Right atrium auricular region (tissue), 2 donors: ENCODE measurements at places on chromosomes 7 and 10. TPM values are rescaled to one million over a fixed set of nuclear protein-coding genes. Genes with fewer than 3 reads are reported as not detected.

- DNase-seq: no peak
Measured at GRCh38 chr10:113616244-113617074, 47.4 kb downstream of the NRAP start.

- DNase-seq: no peak
Measured at GRCh38 chr7:102967798-102968197, 55.0 kb downstream of the LRRC17 start.

DNA sequence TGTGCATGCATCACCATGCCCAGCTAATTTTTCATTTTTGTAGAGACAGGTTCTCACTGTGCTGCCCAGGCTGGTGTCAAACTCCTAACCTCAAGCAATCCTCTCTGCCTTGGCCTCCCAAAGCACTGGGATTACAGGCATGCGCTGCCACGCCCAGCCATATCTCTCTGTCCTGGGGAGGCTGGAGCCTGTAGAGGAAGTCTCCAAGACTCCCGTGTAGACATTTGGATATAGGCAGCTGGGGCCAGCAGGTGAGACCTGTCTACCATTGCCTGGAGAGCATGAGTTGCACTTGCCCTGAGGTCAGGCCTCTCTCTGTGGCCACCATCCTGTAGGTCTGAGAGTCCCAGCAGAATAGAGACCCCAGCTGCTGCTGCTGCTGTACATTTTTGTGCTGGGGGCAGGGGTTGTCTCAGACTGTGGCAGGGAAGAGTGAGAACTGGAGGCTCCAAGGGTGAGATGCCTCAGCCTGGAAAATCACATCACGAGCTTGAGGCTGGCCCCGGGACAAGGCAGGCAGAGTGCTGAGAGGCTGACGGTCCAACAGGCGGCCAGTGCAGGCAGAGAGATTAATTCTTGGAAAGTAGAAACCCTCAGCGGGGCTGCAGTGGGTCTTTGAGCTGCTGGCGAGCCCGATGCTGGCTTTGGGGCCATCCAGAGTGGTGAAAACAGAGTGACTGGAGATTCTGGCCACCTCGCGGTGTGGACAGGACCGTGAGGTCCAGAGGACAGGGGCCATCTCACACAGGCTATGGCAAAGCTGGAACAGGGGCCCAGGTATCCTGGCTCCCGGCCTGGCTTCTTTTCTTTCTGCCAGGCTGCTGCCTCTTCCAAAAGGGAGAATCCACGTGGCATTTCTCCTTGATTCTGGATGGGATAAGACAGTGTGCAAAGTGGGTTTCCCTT is 60.9 kb downstream of the TMEM270 start:
- peak; percentile 65 for DNase-seq

GRCh38 chr7:140475747-140476333 is 3.5 kb downstream of the MKRN1 start:
- DNase-seq: no peak

GRCh38 chr7:126578338-126578737 is 674.4 kb downstream of the GRM8 start:
- no peak for DNase-seq

- DNase-seq: no peak
Measured at GRCh38 chr10:132044803-132045202, 20.9 kb upstream of the JAKMIP3 start.

- no peak for DNase-seq
Measured at GRCh38 chr7:116949941-116950801, 3.1 kb upstream of the ST7 start.

- peak; percentile 65 for DNase-seq
Measured at GRCh38 chr10:4352414-4352961, 473.5 kb upstream of the AKR1E2 start.

GRCh38 chr10:5871596-5871995 is 18.1 kb downstream of the ANKRD16 start:
- DNase-seq: no peak

- DNase-seq: no peak
Measured at GRCh38 chr10:98058295-98058694, 27.9 kb upstream of the CRTAC1 start.

DNA sequence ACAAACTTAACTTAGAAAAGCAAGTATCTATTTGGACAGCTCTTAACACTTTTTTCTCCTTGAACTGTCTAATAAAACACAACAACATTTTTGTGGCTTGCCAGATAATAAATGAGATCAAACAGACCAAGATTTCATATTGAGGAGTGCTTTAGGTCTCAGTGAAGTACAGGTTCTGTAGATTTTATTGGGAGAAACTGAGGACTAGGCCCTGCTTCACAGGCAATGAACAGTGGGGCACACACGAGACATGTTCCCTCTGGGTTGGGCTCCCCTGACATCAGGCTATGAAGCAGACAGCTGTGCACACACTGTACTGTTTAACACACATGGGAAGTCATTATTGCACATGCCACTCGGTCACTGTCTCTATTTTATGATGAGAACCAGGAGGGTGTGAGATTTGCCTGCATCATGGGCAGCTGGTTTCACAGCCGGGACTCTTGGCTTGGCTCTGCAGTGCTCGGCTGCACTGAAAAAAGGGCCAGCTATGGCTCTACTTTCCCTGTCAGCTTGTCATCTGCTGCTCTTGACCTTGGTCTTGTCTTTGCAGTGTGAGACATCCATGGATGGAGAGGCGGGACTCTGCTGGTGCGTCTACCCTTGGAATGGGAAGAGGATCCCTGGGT is 4.2 kb downstream of the IGFBP1 start:
- DNase-seq: no peak

- no peak for DNase-seq
Measured at GRCh38 chr7:128032605-128033235, 1.5 kb upstream of the LRRC4 start.

DNA sequence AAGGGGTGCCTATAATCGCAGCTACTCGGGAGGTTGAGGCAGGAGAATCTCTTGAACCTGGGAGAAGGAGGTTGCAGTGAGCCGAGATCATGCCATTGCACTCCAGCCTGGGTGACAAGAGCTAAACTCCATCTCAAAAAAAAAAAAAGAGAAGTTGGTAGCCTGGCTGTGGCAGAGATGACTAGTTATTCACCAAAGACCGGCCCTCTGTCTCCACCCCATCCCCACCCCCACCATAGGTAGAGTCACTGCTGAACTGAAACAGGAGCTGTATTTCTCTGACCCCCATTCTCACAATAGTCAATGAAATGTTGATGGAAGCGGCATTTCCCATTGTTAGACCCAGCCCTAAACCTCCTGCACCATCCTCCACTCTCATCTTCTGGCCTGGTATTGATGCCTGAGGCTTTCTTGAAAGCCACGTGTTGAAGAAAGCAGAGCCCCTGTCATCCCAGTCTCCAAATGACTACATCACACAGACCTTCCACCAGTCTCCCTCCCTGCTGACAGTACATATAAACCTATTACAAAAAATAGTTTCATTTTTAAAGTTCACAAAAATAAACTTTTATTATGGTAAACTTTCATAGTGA is 9.4 kb upstream of the PIK3CG start:
- no peak for DNase-seq

DNA sequence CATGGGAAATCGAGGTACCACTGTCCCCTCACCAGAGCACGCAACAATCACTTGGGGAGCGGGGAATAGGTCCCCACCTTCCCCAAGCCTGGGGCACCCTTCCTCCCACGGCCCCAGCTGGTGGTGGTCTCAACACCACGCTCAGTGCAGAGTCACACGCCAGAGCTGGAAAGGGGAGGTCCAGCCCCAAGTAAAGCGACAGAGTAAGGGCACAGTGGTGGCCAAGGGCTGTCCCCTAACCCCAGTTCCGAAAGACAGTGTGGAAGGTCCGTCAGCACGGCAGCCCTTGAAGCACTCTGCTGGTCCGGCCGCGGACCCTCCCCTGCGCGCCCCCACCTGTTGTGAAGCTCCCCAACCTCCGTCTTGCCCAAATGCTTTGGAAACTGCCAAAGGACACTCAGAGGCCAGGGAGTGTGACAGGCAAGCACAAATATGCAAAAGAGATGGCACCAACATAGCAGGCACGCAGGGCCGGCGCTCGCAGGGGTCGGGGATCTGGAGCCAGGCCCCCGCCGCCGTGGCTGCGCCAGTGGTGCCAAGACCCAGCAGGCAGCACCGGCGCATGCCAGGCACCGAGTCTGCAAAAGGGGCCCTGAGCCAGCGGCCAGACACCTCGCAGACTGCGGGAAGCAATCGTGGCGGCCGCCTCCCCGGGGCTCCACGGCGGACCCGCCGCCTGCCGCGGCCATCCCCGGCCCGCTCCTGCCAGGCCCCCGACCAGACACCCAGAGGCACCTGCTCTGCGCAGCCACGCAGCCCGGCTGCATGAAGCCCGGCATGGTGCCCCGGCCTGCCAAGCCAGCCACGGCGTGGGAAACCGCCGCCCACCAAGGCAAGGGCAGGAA is 51.6 kb upstream of the SRRM3 start:
- DNase-seq: no peak

DNA sequence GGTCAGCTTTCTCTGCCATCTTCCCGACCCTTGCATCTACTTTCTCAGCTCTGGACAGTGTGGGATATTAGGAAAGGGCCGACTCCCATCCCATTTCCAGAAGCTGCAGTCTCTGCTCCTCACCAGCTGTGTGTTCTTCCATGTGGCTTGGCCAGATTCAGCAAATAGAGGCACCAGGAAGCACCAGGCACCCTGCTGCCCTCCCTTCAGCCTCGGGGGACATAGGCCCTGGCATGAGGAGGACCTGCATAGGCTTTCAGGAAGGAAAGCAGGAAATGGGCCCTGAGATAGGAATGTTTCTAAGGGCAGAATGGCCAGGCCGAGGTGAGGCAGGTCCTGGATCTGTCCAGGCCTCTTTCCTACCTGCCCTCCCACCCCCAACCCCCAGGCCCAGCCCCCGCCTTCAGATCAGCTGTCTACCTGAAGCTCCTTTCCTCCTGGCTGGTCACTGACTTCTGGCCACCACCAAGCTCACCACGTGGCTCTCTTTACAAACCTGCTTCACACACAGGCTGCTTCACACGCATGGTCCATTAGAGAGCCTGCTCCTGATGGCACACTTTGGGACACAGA is 27.5 kb upstream of the PURB start:
- no peak for DNase-seq

GRCh38 chr7:138245216-138245615 is 169.0 kb downstream of the AKR1D1 start:
- DNase-seq: no peak

DNA sequence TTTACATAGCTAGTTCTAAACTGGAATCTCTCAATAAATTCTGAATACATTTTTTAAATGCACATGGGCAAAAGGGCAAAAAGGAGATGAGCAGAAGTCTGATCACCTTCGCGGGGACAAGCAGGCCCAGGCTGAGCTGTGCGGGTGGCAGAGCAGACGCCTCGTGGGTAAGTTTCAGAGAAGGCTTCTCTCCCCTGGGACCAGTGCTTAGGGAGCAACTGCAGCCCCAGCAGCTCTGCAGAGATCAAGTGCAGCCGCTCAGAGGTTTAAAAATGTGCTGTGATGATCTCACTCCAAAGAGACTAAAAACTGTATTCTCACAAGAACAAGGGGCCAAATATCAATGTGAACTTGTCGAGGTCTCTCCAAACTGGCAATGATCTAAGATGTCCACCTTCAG is 264.3 kb upstream of the RNF32 start:
- no peak for DNase-seq

DNA sequence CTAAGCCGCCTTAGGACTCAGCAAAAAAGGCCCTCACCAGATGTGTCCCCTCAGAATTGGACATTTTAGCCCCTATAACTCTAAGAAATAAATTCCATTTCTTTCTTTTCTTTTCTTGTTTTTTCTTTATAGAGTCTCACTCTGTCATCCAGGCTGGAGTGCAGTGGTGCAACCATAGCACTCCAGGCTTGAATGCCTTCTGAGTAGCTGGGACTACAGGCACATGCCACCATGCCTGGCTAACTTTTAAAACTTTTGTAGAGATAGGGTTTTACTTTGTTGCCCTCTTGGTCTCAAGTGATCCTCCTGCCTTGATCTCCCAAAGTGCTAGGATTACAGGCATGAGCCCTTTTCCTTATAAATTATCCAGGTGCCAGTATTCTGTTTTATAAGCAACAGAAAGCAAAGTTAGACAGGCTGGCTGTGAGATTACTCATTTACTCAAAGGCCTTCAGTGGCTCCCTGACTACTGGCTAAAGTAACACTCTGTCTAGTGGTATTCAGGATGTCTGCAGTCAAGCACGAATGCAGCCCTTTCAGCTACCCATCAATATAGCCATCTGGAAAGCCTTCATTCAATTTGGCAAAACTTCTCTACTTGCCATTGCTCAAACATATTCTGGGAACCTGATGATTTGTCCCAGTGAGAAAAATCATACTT is 128.6 kb downstream of the ICA1 start:
- no peak for DNase-seq

DNA sequence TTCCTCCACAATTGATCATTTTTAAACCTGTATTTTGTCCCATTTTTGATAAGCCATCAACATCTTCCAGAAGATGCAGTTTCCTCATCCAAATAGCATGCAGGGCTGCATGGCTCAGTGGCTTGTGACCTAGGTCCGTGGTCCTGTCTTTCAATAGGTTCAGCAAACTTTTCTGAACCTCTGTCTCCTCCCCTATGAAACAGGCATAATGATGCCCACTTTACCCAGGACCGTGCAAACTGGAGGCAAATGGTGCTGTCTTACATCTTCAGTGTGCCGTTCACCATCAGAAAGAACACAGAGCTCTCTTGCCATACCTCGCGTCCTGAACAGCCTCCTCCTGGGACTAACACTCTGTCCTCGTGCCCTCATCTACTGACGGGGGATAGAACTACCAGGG is 22.3 kb upstream of the FIGNL1 start:
- no peak for DNase-seq

GRCh38 chr7:127831318-127832219 is 179.6 kb downstream of the SND1 start:
- DNase-seq: no peak

DNA sequence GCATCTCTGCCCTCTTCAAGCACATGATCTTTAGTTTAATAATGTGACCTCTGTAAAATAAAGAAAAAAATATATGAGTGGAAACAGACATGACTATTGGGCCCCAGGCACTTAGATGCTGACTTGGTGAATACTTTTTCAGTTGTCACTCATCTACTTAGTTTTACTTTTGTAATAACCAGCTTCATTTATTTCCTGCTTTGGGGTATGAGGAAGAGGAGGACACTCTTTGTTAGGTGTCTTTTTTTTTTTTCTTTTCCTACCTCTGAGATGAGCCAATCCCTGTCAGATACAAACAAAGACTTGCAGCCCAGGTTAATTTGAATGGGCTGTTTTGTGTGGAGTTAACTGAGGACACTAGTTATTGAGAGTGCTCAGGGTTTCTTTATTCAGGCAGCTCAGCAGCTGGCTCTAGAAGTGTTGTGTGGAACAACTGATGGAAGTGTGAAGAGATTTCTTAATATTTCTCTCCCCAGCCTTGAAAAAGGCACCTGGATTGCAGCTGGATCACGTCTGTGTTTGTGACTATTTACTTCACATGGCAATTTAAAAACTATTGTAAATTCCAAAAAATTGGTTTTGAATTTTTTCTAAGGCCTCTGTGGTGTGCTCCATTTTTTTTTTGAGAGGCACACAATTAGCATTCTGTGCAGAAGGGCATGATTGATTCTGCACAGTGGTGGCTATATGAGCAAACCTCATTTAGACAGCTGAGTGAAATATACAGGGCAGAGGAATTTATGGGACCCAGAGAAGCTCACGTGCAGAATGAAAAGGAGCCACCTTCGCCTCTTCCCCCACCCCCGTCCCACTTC is 333.8 kb downstream of the LRMDA start:
- DNase-seq: no peak

Gene GDF2
- total RNA-seq: not detected

Gene MTPN
- 91.9 TPM for total RNA-seq

Gene UNC5B
- 10.9 TPM for total RNA-seq

Gene SRPK2
- total RNA-seq: 19.8 TPM
